ENCODE measurements at places on chromosomes 7 and 10. TPM values are rescaled to one million over a fixed set of nuclear protein-coding genes. Genes with fewer than 3 reads are reported as not detected.

- H3K4me1 ChIP-seq: no peaks in the 10 kb centered on the region
- no peak overlapping the region for H3K27ac ChIP-seq
Observed at GRCh38 chr10:11234857-11235531, 217.3 kb downstream of the CELF2 start.

DNA sequence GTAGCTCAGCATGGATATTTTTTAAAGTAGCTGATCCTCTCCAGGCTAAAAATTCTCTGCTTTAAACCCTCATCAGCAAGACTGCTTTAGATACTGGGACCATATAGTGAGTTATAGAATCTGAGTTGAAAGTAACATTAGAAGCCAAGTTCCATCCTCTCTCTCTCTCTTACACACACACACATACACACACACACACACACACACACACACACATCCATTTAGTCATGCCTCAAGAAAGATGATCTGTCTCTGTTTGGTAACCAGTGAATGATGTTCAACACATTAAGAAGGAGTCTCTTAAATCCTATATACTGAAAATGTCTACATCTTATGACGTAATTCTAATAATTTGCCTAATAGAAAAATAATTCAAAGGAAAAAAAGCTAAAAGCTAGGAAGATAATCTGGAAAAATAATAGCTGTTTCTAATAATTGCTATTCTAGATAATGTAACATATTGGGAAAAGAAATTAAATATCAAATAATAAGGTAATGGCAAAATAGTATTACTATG, 16.9 kb upstream of the ATP6V0A4 start:
- H3K27ac ChIP-seq: no peak overlapping the region
- no peak overlapping the region for H3K4me3 ChIP-seq
- H3K36me3 ChIP-seq: no peaks in the 10 kb centered on the region
- no peaks in the 10 kb centered on the region for H3K4me1 ChIP-seq

DNA sequence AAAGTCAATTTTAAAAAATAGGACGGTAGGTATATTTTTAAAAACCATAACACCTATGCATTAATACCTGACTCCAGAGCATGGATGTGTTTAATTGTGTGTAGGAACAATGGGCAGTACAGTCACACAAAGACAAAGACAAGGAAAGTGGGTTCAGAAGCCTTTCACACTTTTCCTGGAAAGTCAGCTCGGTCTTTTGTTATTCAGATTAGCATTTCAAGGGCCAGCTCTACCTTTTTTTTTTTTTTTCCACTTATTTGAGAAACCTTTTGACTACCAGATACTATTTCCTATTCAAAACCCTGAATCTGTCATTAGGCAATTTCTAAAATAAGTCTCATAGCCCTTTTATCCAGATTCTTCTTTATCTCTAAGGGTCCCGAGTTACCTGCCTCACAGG, 401.9 kb downstream of the PARD3 start:
- H3K4me1 ChIP-seq: no peaks in the 10 kb centered on the region
- no peaks in the 10 kb centered on the region for H3K27me3 ChIP-seq
- H3K27ac ChIP-seq: no peak overlapping the region
- H3K36me3 ChIP-seq: no peaks in the 10 kb centered on the region

DNA sequence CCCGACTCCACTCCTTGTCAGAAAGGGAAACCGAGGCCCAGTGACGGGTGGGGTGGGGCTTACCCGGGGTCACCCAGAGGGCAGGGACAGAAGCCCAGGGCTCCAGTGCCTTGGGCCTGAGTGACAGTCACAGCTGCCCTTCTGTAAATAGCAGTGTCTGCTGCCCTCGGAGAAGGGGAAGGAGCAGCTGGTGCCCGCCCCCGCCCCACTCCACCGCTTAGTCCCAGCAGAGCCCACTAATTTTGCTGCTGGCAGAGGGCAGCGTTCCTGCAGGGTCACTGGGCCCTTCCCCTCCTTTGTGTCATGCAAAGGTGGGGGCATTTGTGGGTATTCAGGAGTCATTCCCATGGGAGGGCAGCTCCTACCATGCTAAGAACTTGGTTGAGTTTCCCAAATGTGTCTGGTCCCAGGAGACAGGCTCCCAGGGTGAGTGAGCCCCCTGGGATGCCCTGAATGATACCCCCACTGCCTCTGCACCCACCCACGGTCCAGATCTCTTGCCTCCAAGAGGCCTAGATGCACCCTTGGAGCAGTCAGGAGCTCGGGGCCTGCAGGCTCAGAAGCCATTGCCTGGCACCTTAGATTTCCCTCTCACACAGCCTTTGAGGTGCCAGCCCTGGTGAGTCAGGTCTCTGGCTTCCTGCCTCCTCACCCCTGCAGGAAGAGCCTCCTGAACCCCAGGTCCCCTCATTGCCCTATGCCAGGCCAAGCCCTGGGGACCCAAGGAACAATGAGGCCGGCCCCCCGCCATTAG, 17.2 kb downstream of the SH2B2 start:
- peaks cover 7% of the 10 kb centered on the region for H3K4me1 ChIP-seq
- no peak overlapping the region for H3K27ac ChIP-seq
- no peak overlapping the region for H3K4me3 ChIP-seq
- no peaks in the 10 kb centered on the region for H3K27me3 ChIP-seq
- no peaks in the 10 kb centered on the region for H3K36me3 ChIP-seq
- DNase-seq: no peak

GRCh38 chr10:51983481-51983880, 284.1 kb upstream of the CSTF2T start:
- H3K27me3 ChIP-seq: no peaks in the 10 kb centered on the region
- no peak overlapping the region for H3K4me3 ChIP-seq
- H3K36me3 ChIP-seq: no peaks in the 10 kb centered on the region
- no peaks in the 10 kb centered on the region for H3K4me1 ChIP-seq
- no peak for DNase-seq

DNA sequence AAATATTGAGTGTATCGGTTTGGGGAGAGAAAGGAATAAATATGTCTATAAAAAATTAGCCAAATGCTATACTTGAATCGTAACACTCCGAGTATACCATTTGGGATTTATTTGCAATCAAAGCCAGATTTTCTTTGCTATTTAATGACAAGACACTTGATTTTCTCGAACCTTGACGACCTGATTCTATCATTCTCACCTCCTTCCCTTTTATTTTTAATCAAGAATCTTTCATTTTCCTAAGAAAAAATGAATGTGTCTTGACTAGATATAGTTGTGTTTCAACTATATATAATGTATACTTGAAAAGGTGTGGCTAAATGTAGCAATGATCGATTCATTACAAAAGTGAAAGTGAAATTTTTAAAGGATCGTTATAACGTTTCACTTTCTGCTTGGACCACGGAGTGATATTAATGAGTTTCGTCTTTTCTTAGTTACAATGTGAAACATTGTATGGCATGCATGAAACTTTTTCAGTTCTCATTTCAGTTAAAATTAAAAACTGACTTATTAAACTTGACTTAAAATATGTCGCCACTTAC, 562 bp downstream of the NUB1 start:
- peak overlapping the region; percentile 89 for H3K4me3 ChIP-seq
- H3K36me3 ChIP-seq: peaks cover 25% of the 10 kb centered on the region
- DNase-seq: no peak
- H3K27me3 ChIP-seq: no peaks in the 10 kb centered on the region
- peak overlapping the region; percentile 89 for H3K27ac ChIP-seq
- peaks cover 33% of the 10 kb centered on the region for H3K4me1 ChIP-seq

GRCh38 chr7:50412973-50413372, 37.2 kb downstream of the FIGNL1 start:
- no peaks in the 10 kb centered on the region for H3K27me3 ChIP-seq
- no peak overlapping the region for H3K4me3 ChIP-seq
- no peaks in the 10 kb centered on the region for H3K36me3 ChIP-seq

DNA sequence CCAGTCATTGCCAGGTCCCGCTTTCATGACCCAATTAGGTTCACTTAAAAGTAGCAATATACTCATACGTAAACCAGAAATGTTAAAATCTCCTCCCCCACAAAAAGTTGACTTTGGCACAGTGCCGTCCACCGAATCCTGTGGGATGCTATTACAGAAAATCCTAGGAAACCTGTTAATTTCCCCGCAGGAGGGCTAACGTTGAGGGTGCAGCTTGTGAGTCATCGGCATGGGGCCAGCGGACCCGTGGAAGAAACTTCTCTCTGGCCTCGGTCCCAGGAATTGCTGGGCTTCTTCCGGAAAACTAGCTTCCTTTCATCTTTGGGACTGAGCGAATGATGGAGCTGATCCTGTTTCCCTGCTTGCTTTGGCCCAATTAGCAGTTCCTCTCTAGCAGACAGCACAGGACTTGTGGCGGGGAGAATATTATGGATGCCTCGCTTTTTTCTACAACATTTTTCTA, 13.5 kb downstream of the CRYGN start:
- H3K4me3 ChIP-seq: no peak overlapping the region
- H3K27ac ChIP-seq: peak overlapping the region; percentile 30
- peak; percentile 72 for DNase-seq
- H3K4me1 ChIP-seq: peaks cover 33% of the 10 kb centered on the region
- no peaks in the 10 kb centered on the region for H3K36me3 ChIP-seq
- peaks cover 11% of the 10 kb centered on the region for H3K27me3 ChIP-seq

DNA sequence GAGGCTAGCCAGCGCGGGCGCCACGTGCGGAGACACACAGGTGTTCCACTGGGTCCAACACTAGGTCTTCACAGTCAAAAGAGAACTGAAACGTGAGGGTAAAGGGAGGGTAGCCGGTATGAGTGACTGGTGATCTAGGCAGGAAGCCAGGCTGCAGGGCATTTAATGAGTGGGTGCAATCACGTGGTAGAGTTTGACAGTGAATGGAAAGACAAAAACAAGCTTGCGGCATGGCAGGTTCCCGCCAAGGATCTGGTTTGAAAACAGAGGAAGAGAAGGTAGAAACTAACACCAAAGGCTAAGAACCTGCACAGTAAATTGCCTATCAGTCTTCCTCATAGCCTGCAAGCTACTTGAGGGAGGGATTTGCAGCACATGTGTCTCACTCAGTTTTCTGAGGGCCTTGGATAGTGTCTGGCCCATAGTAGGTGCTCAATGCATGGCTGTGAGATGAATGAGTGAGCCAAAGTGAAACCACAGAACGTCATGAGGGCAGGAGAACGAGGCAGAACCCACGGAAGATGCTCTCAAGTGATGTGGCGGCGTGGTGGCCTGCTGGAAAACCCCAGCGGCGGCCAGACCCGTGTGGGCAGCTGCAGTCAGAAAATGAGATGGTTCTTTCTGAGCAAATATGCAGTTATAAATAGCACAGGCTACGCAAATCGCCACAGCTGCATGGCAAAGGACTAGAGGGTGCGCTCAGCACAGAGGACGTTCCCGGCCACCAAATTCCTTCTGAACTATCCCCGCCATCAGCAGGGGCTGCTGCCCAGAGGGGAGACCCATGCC, 183.6 kb upstream of the NFE2L3 start:
- no peak overlapping the region for H3K4me3 ChIP-seq
- peaks cover 29% of the 10 kb centered on the region for H3K27me3 ChIP-seq
- DNase-seq: no peak
- no peaks in the 10 kb centered on the region for H3K36me3 ChIP-seq

- no peaks in the 10 kb centered on the region for H3K27me3 ChIP-seq
- H3K4me3 ChIP-seq: no peak overlapping the region
- H3K27ac ChIP-seq: no peak overlapping the region
- DNase-seq: no peak
- no peaks in the 10 kb centered on the region for H3K4me1 ChIP-seq
- H3K36me3 ChIP-seq: no peaks in the 10 kb centered on the region
Observed at GRCh38 chr10:110326351-110327032, 21.8 kb upstream of the SMNDC1 start.

DNA sequence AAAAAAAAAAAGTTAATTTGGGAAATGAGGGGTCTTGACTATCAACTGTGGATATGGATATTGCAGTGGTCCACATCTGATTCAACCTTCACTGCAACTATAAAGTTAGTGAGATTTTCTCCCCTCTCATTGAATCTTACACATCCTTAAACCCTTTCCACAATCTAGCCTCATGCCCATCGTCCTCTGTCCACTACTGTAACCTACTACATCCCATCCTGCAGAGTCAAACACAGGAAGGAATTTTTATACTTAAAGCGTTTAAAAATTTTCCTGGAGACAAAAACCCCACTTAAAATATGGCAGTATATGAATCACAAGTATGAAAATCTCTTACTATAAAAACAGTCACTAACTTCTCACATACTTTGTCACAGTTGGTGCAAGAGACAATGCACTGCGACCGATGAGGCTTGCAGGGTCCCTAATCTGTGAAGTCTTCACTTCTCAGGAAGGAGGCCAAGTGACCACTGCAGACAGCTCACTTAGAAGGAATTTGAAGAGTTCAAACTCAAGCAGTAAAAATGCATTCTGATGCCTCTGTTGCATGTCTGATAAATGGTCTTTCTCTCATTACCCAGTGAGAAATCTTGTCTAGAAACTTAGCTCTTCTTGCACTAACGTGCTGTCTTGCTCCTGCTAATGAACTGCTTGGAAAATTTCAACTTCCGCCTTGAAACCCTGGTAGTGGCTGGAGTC, 50.3 kb upstream of the ST8SIA6 start:
- no peak overlapping the region for H3K4me3 ChIP-seq
- no peaks in the 10 kb centered on the region for H3K36me3 ChIP-seq
- no peaks in the 10 kb centered on the region for H3K27me3 ChIP-seq
- H3K27ac ChIP-seq: no peak overlapping the region
- no peaks in the 10 kb centered on the region for H3K4me1 ChIP-seq

DNA sequence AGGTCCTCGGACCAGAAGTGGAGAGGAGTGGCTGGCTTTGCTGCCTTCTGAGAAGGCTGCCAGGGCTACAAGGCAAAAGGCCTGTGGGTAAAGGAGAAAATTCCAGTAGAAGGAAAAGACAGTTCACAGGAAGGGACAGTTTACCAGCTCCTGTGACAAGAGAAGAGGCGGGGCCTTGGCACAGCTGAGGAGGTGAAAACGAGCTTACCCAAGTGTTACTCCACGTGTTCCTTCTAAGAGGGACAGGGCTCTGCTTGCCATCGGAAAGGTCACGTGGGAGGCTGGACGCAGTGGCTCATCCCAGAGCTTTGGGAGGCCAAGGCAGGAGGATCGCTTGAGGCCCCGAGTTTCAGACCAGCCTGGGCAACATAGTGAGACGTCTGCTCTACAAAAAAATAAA, 129.4 kb upstream of the ZNF746 start:
- H3K27me3 ChIP-seq: peaks cover 4% of the 10 kb centered on the region
- no peak for DNase-seq
- peaks cover 9% of the 10 kb centered on the region for H3K4me1 ChIP-seq
- no peaks in the 10 kb centered on the region for H3K36me3 ChIP-seq
- no peak overlapping the region for H3K4me3 ChIP-seq

DNA sequence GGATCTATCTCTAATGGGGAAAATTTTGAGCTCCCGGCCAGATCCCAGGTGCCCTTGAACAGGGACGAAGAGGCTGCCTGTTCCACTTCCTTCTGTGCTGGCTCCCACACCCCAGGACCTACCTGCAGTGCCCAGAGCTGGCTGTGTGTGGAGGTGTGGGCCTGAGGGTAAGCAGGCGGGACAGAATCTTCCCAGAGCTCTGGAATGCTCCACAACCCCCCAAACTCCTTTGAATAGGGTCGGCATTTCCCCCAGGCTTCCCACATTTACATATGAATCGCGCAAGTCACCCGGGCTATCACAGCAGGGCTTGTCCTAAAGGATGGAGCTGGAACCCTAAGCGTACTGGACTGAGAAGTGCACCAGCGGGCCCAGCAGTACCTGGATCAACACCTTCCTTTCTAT, 95.9 kb downstream of the DNMBP start:
- H3K4me1 ChIP-seq: peaks cover 10% of the 10 kb centered on the region
- DNase-seq: no peak
- no peaks in the 10 kb centered on the region for H3K36me3 ChIP-seq

- peaks cover 7% of the 10 kb centered on the region for H3K4me1 ChIP-seq
Observed at GRCh38 chr10:14753441-14753840, 21.3 kb downstream of the FAM107B start.

The HSPA12A gene
- total RNA-seq: 9.9 TPM

The JCAD gene
- 28.7 TPM for total RNA-seq

The NKX1-2 gene
- not detected for total RNA-seq

The PPP1R3A gene
- 0.06 TPM for total RNA-seq

The IFIT1B gene
- total RNA-seq: not detected

The SLC13A4 gene
- total RNA-seq: not detected

The CYP2C18 gene
- 0.47 TPM for total RNA-seq

The MMRN2 gene
- total RNA-seq: 20.6 TPM

The FXYD4 gene
- 6.0 TPM for total RNA-seq

The SFTPA1 gene
- 11,086 TPM for total RNA-seq

The HELLS gene
- 32.9 TPM for total RNA-seq

All from left lung (tissue), 14 donors.